Chondrocyte (in vitro differentiated cells): ENCODE measurements at places on chromosomes 16 and 17. TPM values are rescaled to one million over a fixed set of nuclear protein-coding genes. Genes with fewer than 3 reads are reported as not detected.

GRCh38 chr16:85137323-85138072 is 25.2 kb upstream of the CIBAR2 start:
- no peak for DNase-seq

DNA sequence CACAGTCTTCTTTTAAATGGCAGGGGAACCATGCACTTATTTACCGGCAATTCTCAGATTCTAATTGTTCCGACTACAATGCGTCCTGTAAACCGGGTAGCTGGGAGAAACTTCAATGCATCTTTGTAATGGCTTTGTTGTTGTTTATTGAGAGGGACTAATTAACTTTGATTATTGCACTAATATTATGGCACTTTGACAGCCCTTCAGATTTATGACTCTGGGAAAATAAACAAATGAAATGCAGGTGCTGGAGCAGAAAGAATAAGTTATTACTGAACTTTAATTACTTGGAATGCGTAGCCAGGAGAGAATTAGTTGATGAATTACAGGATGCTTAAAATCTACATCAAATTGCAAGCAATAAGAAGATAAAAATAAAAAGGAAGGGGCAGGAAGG is 77.0 kb downstream of the WWOX start:
- DNase-seq: no peak

DNA sequence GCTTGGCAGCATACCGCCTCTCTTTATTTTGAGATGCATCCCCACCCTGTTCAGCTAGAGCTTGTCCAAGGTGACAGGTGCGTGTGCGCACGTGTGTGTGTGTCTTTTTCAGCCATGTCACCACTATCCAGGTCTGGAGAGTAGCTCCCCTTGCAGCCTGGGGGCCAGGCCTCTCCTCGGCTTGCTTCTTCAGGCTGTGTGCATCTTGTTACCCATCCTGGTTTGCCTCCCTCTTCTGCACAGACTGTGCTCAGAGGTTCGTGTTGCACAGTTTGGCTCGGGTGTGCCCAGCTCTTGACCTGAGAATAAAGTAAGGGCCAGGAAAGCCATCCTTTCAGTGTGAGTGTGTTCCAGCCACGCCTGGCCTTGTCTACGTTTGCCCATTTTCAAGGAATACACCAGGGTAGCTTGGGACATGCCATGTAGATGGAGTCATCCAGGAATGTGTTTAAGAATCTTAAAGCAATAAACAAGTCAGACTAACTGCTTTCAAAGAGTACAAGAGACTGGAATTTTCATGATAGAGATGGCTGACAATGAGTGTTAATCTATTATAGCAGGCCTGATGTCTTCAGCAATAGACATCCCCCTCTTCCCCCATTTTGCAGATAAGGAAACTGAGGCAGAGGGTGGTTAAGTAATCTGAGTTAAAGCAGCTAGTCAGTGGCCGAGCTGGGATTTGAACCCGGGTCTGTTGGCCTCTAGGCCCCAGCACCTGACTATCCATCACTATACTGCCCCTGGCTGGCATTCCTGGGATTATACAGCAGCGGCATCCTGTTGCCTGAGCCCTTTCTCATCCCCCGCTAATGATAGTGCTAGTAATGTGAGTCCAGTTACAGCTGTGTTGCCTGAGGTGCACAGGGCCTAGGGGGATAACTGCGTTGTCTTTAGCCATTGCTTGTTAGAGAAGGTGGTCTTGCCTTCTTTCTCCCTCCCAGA is 77.9 kb downstream of the KSR1 start:
- no peak for DNase-seq

DNA sequence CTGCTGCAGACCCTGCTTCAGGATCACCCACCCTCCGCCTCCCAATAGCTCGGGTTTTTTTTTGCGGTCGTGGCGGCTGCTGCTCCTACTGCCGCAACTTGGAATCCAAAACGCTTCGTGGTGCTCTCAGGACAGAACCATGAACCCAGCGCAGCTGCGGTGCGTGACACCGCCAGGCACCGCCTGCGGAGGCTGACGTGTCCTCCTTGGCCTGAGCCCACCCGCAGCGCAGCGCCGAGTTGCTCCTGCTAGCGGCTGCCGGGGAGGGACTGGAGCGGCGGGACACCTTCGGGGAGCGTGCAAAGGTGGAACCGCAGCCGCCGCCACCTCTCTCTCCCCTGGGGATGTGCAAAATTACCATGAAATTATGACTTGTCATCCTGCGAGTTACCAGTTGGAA is 1893.0 kb downstream of the TP53TG3F start:
- peak; percentile 77 for DNase-seq

- no peak for DNase-seq
Observed at GRCh38 chr17:27461192-27461859, 5.1 kb downstream of the KSR1 start.

DNA sequence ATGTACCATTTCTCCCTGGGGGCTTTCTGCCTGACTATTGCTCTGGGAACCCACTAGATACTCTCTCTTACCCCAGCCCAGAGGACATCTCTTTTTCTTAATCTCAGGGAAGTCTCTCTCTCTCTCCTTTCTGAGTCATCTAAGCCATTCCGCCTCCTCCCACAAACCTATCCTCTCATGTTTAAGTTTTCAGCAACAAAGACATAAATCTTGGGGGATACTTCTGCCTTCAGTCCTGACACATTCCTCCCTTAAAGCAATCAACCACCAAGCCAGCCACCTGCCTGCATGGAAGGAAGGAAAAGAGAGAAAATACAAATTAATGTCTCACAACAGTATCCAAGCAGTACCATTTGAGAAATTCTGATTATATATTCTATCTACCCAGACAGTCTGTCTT is 128.8 kb downstream of the HS3ST2 start:
- DNase-seq: no peak

- no peak for DNase-seq
Observed at GRCh38 chr16:80346111-80346632, 194.6 kb upstream of the DYNLRB2 start.

DNA sequence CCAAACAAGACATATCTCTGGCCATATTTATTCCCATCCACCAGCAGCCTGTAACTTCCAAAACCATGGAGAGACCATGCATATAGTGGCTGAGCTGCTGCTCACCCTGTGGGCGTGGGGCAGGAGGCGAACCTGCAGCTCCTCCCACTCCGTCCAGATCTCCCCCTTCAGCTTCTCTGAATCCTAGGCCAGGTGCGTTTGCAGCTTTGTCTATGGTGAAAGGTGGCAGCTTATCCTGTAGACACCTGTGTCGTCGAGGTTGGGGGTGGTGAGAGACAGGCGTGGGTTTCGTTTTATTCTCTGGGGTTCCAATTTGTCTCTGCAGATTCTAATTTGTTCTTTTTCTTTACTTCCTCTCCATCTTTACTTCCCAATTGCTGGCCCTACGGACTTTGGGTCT is 9.7 kb upstream of the ANKS4B start:
- no peak for DNase-seq

DNA sequence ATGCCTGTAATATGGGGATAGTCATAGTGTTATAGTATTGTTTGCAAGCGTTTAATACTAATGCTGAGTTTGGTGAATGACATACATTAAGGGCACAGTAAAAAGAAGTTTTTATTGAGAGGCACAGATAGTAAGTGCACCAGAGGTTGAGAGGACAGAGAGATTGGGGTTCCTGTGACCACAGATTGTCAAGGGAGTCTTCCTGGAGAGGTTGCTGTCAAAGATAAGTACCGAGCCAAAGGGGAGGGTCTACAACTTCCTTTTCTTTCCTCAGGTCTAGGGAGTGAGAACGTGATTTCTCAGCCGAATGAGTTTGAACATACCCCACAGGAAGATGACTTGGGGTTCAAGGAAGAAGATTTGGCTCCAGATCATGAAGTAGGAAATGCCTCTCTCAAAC is 1.8 kb downstream of the ZNF48 start:
- DNase-seq: no peak

- no peak for DNase-seq
Observed at GRCh38 chr17:4043862-4044261, 79.6 kb upstream of the ATP2A3 start.

- no peak for DNase-seq
Observed at GRCh38 chr16:67613808-67614207, 31.1 kb upstream of the CARMIL2 start.

- no peak for DNase-seq
Observed at GRCh38 chr17:6668727-6669425, 17.3 kb downstream of the C17orf100 start.

GRCh38 chr16:57235128-57236021 is 9.7 kb upstream of the ARL2BP start:
- DNase-seq: no peak

DNA sequence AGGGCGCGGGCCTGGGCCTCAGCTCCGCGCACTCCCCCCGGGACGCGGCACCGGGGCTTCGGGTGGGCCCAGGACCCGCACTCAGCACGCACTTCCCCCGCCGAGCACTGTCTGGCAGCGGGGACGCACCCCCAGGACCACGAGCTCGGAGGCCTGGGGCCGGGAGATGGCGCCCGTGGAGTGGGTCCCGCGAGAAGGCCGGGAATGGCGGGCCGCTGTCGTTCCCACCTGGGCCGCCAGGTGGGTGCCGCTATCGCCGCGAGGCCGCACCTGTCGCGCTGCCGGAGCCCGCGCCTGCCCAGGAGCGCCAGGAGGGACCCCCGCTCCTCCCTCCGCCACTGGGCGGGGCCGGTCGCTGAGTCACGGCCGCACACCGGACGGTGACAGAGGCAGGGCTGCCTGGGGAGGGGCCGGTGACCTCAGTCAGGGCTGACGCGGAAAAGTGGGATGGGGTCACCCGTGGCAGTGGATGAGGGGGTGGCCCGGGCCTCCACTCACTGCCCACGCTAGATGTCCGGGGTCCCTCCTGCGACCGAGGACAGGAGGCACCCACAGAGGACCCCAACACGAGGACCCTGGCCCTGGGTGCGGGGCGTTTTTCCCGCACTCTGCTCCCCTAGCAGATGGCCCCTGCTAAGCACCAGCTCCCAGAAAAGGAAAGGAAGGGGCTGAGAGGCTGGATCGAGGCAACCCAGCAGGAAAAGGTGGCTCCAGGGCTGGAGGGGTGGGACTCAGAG is 6.9 kb upstream of the ACTG1 start:
- DNase-seq: peak; percentile 86

DNA sequence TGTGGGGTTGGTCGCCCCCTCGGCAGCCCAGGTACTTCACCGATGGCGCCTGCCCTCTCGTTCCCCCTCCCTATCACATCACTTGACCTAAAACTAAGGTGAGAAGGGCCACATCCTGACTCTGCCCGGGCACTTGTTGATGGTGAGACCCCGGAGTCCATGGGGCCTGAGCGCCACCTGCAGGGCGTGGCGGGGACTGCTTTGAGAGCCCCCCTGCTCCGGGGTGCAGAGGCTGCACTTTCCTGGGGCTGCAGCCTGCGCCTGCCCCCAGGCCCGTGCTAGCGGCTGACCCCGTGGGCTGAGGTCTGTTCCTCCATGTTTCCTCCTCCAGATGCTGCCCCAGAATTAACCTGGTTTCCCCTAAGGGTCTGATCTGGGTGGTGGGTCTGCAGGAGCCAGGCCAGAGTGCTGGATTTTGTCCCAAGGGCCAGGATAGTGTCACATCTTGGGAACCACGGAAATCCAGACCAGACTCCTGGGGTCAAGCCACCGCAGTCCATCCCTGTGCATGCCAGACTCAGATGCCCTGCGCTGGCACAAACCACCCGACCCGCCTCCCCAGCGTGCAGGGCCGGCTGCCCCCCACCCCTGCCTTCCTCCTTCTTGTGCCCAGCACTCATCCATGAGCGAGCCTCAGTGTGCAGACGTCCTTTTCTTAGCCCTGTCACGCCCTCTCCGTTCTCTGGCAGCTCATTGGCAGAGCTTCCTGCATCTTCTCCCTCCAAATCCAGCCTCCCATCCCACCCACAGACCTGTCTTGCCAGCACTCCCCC is 2.7 kb downstream of the NDUFAF8 start:
- no peak for DNase-seq

- DNase-seq: no peak
Observed at GRCh38 chr16:1030473-1030901, 42.1 kb upstream of the SSTR5 start.

- no peak for DNase-seq
Observed at GRCh38 chr16:3364774-3365427, 9.2 kb downstream of the OR2C1 start.

DNA sequence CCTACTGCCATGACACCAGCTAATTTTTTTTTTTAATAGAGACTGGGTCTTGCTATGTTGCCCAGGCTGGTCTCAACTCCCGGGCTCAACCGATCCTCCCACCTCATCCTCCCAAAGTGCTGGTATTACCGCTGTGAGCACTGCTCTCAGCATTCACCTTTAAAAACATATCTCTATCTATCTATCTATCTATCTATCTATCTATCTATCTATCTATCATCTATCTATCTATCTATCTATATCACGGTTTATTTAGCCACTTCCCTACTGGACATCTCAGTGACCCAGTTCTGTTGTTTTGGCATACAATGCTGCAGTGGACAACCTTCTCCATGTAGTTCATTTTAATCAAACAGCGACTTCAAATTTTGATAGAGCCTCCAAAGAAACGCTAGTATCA is 1.3 kb upstream of the PHAF1 start:
- no peak for DNase-seq

DNA sequence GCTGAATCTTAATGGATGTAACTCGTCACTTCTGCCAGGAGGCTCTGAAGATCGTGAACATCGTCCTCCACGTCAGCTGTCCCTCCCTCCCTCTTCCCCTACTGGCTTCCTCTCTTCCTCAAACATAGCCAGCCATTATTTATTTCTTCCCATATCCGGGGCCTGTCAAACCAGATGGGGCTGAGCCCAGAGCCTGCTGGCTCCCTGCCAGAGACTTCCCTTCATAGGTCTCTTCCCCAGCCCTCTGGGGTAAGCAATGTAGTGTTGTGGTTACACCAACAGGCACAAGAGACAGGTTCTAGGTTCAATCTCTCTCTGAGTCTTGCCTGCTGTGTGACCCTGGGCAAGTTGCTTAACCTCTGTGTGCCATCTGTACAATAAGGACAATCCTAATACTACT is 40.1 kb upstream of the ZFP90 start:
- DNase-seq: no peak

DNA sequence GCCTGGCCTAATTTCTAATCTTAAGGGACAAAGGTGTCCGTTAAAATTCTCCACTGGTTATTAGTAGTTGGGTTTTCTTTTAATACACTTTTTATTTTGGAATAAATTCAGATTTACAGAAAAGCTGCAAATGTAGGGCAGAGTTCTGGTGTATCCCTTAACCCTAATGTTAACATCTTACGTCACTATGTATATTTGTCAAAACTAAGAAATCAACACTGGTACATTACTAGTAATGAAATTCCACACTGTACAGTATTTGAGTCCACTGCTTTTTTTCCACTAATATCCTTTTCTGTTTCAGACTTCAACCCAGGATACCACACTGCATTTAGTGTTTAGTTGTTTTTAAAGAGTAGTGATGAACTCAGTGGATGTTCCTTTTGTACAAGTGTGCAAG is 18.7 kb upstream of the KPNA2 start:
- no peak for DNase-seq

GRCh38 chr17:35692512-35693210 is 38.8 kb upstream of the RASL10B start:
- DNase-seq: no peak

- no peak for DNase-seq
Observed at GRCh38 chr16:50416388-50416787, 47.6 kb upstream of the BRD7 start.

The KRTAP2-1 gene
- not detected in 3 replicates for total RNA-seq

The CHRNE gene
- total RNA-seq: 0.22 to 0.35 TPM in 2 of 3 replicates, not detected in the other

The TTLL6 gene
- total RNA-seq: not detected in 3 replicates

The TK1 gene
- 21.1 to 29.5 TPM (median 23.4 TPM) in 3 replicates for total RNA-seq

The OR4D1 gene
- total RNA-seq: not detected in 3 replicates

The NOXO1 gene
- total RNA-seq: 0.25 to 0.48 TPM (median 0.26 TPM) in 3 replicates
